Stimulated activated CD4-positive, alpha-beta T cell treated with anti-CD3 and anti-CD28 coated beads, Interleukin-4, amount 100 ng/mL, for 4 hours (primary cell): ENCODE measurements at places on chromosomes 7 and 10.

- no peak for DNase-seq
These were observed 84.1 kb downstream of the THSD7A start for GRCh38 chr7:11747715-11748485.

- no peak for DNase-seq
These were observed 61.5 kb downstream of the ARID5B start for GRCh38 chr10:61962971-61963370.

DNA sequence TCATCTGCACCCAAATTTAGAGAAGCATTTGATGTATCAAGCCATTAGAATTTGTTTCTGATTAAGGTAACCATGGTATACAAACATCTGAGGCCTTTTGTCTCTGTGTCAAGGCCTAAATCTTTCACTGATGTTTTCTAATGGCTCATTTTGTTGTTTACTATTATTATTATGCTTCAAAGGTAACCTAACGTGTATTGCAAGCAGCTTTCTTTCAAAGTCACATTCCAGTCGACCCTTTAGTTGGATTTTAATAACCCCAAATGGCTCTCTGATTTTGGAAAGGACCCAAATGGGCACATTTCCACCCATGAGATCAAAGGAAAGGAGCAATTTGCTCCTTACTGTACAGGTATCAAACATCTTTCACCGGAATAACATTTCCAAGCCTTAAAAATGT, 46.7 kb upstream of the WNT16 start:
- DNase-seq: no peak

DNA sequence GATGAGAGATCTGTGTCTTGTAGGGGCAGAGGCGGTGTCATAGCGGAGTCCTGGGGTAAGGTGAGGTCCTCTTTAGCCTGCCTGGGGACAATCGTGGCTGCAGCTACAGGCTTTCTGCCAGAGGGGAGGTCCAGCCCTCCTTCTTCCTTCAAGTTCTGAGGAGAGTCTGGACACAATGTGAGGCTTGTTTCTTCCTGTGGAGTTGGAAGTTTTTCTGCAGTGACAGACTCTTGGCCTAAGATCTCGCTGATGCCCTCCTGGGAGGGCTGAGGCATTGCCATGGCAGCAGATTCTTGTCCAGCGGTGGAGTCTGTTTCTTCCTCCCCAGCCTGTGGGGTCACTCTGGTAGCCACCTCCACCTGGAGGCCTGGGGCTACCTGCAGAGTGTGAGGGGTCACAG, 4.4 kb downstream of the NACAD start:
- DNase-seq: no peak

DNA sequence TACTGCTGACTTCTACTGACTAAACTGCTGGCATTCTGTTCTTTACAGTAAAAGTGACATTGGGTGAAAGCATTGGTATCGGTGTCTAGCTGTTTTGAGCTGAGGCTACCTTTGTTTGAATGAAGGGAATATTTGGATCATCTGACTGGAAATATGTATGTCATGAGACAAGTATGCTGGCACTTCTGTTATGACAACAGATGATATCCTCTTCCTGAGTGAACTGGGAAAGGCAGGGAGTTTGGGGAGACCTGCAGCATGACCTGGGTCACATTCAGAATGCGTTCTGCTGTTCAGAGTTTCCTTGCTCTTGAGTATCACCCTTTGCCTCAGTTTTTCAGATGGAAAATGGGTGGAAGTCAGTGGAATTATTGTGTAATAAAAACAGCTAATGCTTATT, 81.8 kb downstream of the PLCE1 start:
- DNase-seq: no peak

DNA sequence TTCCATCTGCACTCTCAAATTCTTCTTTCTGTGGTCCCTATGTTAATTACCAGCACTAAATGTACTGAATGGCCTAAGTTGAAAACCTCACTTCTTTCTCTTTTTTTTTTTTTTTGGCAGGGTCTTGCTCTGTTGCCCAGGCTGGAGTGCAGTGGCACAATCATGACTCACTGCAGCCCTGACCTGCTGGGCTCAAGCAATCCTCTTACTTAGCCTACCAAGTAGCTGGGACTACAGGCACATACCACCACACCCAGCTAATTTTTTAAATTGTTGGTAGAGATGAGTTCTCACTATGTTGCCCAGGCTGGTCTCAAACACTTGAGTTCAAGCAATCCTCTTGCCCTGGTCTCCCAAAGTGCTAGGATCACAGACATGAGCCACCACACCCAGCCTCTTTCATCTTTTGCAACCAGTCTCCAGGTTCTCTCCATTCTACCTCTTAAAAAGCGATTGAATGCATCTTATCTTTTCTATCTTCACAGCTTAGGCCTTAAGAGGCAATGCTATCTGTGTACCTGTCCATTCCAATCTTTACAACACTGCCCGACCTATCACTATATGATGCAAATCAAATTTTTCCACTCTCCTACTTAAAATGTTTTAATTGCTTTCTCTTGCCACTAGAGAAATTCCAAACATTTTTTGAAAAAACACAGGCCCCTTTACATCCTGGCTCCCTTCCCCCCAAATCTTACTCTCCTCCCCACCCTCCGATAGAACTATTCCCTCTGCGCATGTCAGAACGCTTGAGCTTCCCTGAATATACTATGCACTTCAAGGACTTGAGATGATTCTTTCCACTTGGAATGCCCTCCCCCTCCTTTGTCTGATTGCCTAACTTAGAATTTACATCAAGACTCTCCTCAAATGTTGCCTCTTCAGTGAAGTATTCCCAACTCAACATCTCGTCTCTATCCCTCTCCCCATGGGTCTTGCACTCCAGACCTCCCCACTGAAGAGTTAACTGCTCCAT, 6.0 kb downstream of the ICA1 start:
- no peak for DNase-seq
